Activated T-helper 1 cell treated with Interleukin-2 at 50 U/mL for 16 hours (primary cell): ENCODE measurements at places on chromosomes 5 and 9.

- DNase-seq: no peak
Measured at GRCh38 chr9:122332083-122332482, 38.7 kb upstream of the PTGS1 start.

DNA sequence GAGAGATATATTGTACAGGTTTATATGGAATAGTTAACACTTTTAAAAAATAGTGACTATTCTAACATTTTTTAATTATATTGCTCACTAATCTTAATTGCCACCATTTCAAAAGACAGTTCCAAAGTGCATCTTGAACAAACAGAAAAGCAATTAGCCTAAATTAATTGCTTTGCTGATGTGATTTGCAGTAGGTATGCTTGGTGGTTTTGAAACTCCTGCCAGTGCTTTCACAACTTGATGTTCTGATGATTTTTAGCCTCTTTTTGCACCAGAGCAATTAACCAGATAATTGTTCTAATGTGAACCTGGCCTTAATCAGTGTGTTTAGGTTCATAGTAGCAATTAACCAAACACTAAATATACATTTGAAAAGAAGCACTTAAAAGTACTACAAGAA lies 207.6 kb downstream of the FBXL17 start:
- DNase-seq: no peak

DNA sequence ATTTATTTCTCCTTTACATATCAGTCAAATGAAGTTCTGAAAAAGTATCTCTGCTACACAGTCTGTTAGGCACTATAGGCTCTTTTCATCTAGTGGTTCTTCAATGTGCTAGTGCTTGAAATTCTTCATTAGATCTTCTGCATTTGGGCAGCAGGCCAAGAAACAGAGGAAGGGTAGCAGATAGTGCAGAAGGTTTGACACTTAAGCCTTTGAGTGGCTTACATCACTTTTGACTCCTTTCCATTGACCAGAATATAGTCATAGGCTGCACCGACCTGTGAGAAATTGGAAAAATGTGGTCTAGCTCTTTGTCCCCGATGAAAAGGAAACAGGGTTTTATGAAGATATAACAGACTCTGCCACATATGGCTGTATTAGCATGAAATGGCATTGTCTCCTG lies 459.5 kb upstream of the PTGER4 start:
- DNase-seq: no peak

DNA sequence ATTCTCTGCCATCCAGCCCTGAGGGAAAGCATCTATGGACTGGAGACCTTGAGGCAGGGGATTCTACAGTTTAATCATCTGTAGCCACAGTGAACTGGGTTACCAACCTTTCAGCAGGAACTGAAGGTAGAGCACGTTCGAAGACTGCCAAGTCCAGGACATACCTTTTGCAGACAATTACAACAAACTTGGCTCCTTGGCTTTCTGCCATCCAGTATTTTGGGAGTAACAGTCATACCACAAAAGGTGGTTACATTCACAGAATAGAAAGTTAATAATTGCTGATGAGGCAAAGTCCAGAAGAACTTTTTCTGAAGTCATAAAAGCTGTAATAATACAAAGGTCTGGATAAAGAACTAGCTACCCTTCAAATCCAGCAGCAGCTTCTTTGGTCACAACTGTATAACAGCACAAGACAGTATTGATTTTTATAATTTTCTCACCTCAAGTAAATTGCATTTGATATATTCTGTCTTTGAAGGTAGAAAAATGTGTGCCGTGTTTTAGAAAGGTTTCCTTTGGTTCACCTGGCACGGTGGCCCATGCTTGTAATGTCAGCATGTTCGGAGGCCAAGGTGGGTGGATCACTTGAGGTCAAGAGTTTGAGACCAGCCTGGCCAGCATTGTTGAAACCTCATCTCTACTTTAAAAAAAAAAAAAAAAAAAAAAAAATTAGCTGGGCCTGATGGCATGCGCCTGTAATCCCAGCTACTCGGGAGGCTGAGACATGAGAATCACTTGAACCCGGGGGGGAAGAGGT lies 236.6 kb downstream of the NR3C1 start:
- no peak for DNase-seq

GRCh38 chr5:131195696-131196095 lies 25.0 kb downstream of the LYRM7 start:
- DNase-seq: no peak

- no peak for DNase-seq
Measured at GRCh38 chr5:98783051-98783649, 9.7 kb downstream of the RGMB start.

DNA sequence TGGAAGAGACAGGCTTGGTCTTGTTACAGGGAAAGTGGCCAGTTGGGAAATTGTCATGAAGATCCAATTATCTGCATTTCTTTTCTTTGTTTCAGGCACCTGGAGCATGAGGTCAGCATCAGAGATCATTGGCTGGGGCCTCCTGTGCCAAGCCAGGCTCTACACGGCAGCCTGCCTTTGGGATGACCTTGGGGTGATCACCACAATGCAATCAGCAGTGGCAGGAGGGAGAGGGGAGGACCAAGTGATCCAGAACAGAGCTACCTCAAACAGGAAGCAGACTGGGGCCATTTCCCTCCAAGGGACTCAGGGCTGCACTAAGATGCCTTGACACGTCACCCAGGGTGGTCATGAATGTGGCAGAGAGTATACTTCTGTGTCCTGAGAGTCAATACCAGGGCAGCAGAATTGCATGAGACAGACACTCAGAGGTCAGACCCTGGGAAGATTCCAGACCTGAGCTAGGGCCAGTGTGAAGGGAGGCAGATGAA lies 8.9 kb downstream of the SMIM23 start:
- no peak for DNase-seq

DNA sequence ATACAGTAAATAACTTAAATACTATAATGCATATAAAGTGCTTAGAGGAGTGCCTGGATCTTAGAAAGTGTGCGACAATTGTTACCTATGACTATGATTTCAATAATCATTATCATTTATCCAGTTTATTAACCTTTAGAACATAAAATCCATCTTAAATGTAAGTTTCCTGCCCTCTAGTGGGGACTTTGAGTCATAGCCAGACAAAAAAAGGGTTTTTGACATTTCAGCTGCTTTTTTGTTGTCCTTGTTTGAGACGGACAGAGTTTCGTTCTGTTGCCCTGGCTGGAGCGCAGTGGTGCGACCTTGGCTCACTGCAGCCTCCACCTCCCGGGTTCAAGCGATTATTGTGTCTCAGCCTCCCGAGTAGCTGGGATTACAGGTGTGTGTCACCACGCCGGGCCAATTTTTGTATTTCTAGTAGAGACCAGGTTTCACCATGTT lies 9.7 kb upstream of the C9orf152 start:
- DNase-seq: no peak

GRCh38 chr9:68925175-68925574 lies 88.7 kb downstream of the PRKACG start:
- no peak for DNase-seq

DNA sequence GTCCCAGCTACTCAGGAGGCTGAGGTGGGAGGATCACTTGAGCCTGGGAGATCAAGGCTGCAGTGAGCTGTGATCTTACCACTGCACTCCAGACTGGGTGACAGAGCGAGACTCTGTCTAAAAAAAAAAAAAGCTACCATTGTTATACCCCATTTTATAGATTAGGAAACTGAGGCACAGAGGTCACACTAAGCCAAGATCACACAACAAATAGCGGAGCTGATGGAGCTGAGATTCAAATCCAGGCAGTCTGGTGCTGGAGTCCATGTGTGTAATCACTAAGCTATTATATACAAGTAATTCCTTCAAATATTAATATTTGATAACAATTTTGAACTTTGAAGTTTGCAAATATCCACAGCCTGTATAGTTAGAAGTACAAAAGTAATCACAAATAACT lies 6.0 kb upstream of the SLC12A2 start:
- no peak for DNase-seq

DNA sequence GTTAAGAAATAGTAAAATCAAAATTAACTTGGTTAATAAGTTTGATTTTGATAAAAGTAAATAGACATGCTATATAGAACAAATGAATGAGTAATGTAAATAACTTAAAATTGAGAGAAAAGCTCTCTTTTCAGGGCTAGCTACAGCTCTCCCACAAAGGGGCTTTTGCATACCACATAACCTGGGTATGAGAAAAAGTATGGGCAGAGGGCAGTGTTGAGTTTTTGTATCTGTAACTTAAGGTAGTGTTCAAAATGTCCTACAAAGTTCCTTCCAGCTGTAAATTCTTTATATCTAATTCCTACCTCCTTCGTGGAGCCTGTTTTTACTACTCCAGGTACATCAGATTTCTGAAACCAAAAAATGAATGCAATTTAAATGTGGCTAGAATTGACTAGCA lies 18.9 kb upstream of the TTC33 start:
- DNase-seq: no peak

DNA sequence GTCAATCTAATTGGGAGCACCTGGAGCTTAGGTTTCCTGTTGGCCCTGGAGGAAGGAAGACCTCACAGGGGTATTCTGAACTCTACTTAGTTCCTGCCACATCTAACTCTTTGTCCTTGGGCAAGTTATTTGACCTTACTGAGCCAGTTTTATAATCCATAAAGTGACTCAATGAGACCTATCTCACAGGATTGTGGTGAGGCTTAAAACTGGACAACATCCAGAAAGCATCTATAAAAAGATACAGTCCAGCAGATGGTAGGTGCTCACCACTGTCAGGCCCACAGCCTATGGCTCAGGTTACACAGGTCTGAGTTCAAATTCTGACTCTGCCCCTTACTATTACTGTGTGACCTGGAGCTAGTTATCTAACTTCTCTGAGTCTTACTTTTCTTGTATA lies 23.3 kb downstream of the KCNV2 start:
- DNase-seq: no peak

- no peak for DNase-seq
Measured at GRCh38 chr9:37413311-37413710, 9.2 kb upstream of the GRHPR start.

GRCh38 chr9:26181836-26182235 lies 503.6 kb upstream of the TUSC1 start:
- DNase-seq: no peak

- no peak for DNase-seq
Measured at GRCh38 chr9:110254500-110254899, 1.8 kb downstream of the TXN start.

DNA sequence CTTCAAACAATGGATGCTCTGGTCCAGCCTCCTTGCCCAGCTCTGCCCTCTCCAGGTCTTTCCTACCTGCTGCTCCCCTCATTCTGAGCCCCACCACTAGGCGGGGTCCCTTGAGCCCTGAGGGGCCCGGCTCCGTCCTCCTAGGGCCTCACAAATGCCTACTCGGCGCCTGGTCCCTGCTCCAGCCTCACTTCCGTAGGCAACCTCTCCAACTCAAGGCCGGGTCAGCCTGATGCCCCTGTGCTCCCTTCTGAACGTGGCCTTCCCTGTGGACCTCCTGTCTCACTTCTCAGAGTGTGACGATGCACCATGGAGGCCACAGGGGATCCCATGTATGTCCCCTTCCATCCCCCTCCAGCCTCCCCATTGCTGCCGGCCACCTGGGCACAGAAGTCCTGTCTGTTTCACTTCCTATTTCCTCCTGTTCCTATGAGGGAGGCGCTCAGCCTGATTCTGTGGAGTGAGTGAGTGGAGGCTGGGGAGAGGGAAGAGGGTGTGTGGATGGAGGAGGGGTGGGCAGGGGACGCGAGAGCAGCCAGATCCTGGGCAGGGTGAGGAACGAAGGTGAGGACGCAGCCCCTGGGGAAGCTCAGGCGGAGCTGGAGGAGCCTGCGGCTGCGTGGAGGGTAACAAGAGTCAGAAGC lies 127.2 kb upstream of the FAM120A start:
- DNase-seq: no peak

GRCh38 chr9:124535846-124536245 lies 28.6 kb upstream of the NR5A1 start:
- DNase-seq: no peak

DNA sequence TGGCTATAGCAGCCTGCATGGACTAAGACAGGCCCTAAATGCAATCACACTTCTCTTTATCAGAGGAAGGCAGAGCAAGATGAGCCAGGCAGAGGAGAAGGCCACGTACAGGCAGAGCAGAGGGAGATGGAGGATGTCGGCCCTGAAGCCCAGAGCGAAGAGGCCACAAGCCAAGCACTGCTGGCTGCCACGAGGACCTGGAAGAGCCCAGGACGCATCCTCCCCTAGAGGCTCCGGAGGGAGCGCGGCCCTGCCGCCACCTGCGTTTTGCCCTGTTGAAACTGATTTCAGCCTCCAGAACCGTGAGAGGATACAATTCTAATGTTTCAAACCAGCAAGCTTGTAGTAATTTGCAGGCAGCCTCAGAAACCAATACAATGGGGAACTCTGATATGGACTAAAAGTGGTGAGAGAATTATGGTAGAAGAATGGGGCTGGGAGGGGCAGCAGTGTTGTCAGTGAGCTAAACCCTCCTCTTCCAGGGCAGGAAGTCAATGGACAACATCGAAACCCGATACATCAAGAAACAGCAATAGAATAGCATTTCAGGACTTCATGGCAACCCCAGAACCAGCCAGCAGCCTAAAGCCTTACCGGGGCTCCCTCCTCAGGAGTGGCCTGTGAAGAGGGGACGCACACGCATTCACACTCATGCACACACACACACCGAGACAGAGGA lies 32.6 kb downstream of the ADAMTS2 start:
- no peak for DNase-seq

DNA sequence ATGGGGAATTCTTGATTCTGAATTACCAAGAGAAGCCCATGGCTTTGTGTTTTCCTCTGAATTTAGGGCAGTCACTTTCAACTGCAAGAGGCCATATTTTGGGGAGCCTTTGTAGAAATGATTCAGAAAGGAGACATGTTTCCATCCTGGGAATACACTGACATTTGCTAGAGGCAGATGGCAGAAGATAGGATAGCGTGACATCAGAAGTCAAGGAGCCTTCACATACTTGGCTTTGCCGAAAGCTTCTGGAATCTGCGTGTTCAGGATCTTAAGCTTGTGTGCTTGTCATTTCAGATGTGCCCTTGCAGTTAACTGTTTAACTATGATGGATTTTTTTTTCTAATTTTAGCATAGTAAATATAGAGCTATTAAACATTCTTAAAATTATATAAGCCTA lies 296.2 kb downstream of the ARHGEF28 start:
- DNase-seq: no peak

DNA sequence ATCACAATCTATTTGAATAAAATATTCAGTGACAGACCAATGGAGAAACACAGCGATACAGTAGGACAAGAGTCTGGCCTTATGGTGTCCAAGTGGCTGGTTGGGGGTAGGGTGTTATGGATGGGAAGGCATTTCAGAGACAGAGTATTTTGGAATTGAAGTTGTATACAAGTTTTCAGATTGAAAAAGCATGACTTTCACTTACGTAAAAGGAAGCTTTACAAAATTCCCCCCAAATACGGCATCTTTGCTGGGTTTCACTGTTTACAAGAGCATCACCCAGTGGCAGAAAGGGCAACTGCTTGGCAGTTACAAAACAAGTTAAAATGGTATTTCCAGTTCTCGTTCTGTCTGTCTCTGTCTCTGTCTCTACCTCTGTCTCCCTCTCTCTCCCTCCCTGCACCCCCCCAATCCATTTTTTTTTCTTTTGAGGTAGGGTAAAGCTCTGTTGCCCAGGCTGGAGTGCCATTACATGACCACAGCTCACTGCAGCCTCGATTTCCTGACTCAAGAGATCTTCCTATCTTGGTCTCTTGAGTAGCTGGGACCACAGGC lies 86.2 kb downstream of the PTPN3 start:
- no peak for DNase-seq
